Activated CD8-positive, alpha-beta memory T cell treated with anti-CD3 and anti-CD28 coated beads, Interleukin-2, amount 50 U/mL, for 4 hours (primary cell): ENCODE measurements at places on chromosomes 12 and 14.

GRCh38 chr12:50297027-50297426, 13.7 kb upstream of the LIMA1 start:
- no peak for DNase-seq

- DNase-seq, result no peak
Measured at GRCh38 chr14:89128311-89129026, 288.6 kb downstream of the FOXN3 start.

GRCh38 chr12:112967306-112967705, 11.0 kb upstream of the OAS2 start:
- DNase-seq, result no peak

GRCh38 chr14:91573528-91573893, 63.4 kb upstream of the PPP4R3A start:
- no peak for DNase-seq

DNA sequence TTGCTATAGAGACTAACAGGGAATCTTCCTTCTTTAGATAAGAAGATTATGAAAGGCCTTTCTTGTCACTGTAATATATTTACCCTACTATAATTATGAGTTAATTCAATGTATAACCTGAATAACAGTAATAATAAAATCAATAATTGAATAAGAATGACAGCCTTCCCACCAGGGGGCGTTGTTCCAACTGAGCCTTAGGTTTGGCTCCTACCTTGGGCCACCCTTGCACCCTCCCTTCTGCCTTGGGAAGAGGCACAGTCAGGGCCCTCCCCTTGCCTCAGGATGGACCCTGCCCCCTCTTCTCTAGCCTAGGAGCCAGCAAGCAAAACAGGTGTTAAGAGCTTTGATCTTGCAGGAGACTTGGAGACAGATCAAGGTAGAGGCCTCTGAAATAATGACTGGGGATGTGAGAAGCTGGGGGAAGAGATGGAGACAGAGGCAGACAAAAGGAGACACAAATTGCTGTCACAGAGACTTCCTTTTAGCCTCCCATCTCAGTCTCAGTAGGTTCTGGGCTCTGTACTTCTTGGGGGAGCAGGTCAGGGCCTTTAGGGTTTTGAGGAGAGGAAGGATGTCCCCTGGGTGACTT, 40.1 kb upstream of the CISTR start:
- peak; percentile 41 for DNase-seq

GRCh38 chr12:51326698-51327439, 2.9 kb upstream of the BIN2 start:
- no peak for DNase-seq

- DNase-seq, result no peak
Measured at GRCh38 chr14:51070726-51071125, 24.2 kb downstream of the TRIM9 start.

GRCh38 chr12:77584860-77585259, 245.8 kb upstream of the NAV3 start:
- no peak for DNase-seq

- DNase-seq, result no peak
Measured at GRCh38 chr12:53754633-53755264, 3.0 kb upstream of the CISTR start.

GRCh38 chr12:15638231-15638630, 151.0 kb downstream of the EPS8 start:
- DNase-seq, result no peak

- no peak for DNase-seq
Measured at GRCh38 chr14:73717266-73717665, 3.1 kb upstream of the PNMA1 start.

DNA sequence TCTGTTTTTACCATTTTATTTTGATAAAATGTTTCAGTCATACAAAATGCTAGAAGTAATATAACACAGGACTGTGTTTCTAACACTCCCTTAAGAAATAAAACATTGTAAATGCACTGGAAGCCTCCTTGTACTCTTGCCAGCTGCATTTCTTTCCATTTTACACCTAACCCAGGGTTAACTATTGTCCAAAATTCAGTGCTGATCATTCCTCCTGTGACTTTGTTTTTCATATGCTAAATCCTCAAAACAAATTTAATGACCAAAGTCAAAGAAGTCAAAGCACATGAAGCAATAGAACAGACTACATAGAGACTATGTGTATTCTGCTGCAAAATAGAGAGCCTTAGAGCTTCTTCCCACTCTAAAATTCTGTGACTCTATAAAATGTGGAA, 420.3 kb upstream of the PRICKLE1 start:
- DNase-seq, result no peak

DNA sequence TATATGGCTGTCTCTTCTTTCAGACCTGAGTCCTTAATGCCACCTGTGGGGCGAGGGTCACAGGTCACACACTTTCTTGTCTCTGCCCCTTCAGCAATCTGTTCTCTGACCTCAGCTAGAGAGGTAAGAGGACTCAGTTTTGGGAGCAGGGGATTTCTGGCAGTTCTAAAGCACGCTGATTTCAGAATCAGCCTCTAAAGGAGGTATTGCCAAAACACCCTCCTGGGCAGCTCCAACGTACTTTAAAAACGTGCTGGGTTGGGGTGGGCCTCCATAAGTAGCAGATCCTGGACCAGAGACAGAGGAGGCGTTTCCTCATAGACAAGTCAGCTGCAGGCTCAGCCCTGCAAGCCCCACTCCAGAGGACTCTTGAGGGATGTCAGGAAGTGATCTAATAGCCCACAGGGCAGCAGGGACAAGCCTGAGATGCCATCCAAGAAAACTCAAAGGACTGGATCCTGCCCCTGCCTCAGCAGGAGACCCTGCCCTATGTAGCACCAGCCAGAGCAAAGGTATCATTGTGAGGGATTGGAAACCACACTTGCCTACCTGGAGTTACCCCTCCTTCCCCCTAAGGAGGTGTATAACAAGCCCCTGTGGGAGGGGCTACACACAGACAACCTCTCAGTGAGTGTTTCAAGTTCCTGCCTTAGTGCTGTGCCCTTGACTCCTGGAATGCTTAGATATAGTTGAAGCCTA, 8.5 kb downstream of the CTDSP2 start:
- no peak for DNase-seq

DNA sequence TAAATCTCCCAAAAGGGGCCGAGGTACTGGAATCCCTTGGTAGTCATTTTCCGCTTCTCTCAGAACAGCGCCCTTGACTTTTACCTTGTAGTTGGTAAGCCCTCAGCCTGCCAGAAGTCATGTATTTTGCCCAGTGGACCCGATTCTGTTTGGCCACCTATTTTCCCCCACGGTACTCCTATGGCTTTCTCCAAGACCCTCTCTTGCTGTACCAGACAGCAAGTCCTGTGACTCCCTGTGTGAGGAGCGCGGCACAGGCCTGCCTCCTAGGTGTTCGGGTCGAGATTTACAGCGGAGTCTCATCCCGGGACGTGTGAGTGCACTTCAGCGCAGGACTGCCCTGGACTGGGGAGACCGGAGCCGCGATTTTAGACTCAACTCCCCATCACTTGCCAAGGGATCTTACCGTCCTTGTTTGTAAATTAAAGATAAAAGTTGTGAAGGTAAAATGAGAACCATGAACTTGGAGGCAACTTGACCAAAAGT, 1.1 kb upstream of the MBD6 start:
- peak; percentile 27 for DNase-seq

DNA sequence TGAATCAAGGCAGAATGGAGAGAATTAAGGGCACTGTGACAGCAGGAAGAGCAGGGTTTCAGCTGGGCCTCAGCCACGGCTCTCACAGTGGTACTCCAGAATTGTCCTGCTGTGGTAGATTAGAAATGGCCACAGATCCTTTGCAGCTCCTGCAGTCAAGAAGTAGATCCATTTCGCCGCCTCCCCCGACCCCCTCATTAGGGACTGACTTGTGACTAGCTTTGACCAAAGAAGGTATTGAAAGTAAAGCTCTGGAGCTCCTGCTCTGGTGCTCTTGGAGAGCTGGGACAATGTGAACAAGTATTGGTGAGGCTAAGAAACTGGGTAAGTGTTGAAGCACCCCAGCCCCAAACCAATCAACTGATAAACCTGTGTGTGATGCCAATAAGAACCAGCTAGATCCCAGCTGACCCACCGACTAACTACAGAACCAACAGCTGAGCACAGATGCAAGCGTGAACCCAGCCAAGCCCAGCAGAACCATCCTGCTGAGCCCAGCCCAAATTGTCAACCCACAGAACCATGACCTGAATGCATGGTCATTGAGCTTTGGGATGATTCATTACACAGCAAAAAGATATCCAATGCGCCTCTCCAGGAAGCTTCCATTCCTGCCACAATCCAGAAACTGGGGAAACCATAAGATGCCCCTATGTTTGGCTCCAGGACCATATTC, 50.7 kb downstream of the JAG2 start:
- no peak for DNase-seq

DNA sequence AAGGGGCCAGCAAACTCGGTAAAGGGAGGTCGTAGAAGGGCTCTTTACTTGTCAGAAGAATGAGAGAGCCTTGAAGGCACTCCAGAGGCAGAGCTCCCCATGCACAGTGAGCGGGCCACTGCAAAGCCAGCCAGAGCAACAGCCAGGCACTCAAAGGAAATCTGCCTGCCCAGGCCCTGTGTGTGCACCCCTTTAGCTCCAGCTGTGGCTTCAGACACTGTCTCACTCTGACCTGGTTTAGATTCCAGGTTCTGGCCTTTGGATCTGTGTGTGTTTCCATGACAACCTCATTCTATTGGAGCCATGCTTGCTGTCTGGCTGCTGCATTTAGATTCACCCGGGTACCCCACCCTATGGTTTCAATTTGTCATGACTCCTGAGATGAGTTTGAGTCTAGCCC, 170.3 kb downstream of the CAPZA3 start:
- DNase-seq, result no peak

- DNase-seq, result no peak
Measured at GRCh38 chr14:42078345-42078744, 471.7 kb downstream of the LRFN5 start.

- DNase-seq, result peak; percentile 18
Measured at GRCh38 chr14:98290596-98290995, 981.4 kb downstream of the BCL11B start.

- no peak for DNase-seq
Measured at GRCh38 chr12:89476904-89477595, 47.5 kb downstream of the GALNT4 start.

- no peak for DNase-seq
Measured at GRCh38 chr12:24630446-24630845, 318.5 kb downstream of the BCAT1 start.

DNA sequence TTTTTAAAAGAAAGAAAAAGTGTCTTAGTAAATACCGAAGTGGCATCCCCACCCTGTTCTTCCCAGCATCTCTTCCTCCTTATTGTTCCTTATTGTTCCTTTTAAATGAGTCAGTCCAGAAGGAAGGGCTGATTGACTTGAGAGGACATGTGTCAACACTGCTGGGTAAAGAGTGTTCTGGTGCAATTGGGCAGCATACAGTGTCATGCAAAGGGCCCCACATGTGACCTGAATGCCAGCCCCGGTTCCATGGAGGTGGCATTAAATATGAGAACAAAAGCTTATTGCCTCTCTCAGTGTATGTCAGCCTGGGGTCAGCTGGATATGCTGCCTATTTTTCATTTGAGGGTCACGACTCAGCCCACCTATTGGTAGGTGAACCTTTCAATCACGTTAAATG, 58.9 kb upstream of the RIC8B start:
- no peak for DNase-seq

DNA sequence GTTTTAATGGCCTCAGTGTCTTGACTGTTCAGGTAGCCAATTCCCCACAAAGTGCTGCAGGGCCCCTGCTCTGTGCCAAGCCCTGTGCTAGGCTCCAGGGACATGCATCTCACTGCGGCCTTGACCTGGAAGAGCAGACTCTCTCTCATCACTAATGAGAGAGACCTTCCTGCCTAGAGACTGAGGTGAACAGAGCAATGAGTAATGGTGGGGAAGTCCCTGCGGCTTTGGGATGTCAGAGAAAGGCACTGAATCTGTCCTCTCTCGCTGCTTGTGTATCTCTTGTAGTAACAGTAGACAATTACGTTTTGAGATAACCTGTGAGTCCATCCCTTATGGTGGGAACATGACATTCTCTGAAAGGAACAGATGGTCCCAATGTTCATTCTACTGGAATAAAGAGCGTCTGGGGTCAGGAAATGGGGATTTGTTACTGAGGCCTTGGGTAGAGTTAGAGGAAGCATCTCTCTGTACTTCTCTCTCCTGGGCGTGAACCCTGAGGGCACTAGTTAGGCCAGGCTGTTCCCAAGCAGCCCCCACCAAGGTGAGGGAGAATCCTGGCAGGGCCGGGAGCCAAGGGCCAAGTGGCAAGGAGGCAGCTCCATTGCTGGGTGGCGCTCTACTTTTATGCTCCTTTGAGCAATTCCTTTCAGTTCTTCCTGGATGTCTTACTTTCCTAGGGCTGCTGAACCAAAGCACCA, 13.5 kb downstream of the NFATC4 start:
- no peak for DNase-seq

DNA sequence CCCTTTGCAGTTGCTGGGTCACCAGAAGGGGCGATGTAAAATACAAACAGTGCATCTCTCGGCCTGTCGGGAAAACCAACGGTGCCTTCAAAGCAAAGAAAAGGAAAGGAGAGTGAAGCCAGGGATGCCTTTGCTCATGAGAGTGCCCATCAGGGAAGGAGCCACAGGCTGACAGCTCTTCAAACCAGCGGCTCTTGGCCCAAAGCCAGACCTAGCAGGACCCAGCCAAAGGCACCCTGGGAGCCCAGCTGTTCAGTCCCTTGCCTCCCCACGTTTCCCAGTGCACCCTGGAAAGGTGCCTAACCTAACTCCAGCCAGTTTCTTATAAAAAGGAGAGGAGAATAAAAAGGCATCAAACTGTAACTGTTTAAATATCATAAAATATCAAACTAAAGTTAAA, 29.2 kb downstream of the PRMT8 start:
- DNase-seq, result no peak

- no peak for DNase-seq
Measured at GRCh38 chr12:117502633-117503032, 141.2 kb upstream of the NOS1 start.

GRCh38 chr14:90000935-90001334, 45.2 kb downstream of the TDP1 start:
- DNase-seq, result no peak

GRCh38 chr12:28683366-28683765, 465.7 kb upstream of the FAR2 start:
- DNase-seq, result no peak

- DNase-seq, result no peak
Measured at GRCh38 chr14:99177046-99177655, 94.8 kb downstream of the BCL11B start.

GRCh38 chr12:54631988-54632728, 2.5 kb downstream of the LACRT start:
- DNase-seq, result no peak

DNA sequence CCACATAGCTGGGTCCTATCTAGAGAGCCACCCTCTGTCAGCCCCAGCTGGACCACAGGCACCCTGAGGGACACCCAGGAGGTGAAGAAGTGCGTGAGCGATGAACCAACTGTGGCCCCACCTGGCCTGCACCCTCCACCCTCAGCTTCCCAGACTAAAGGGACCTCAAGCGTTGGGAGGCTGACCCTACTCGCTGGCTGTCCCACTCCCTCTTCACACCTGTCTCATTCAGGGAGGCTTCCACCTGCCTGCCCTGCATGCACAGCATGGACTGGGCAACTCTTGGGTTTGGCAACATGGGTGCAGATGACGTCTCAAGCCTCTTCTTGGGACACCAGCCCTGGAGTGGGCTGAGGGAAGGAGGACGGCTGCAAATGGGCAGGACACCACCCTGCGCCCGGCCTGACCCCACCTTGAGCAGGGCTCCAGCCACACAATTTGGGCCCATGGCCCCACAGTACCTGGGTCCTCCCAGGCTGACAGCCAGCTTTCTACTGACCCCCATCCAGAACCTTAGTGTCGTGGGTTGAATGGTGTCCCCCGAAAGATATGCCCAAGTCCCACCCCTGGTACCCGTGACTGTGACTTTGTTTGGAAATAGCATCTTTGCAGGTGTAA, 2.1 kb downstream of the TMEM179 start:
- DNase-seq, result peak; percentile 3
